ENCODE measurements at places on chromosomes 7 and 10.

GRCh38 chr7:103811290-103811689, 178.2 kb downstream of the RELN start:
- DNase-seq, result no peak

GRCh38 chr7:154874409-154875113, 128.4 kb downstream of the PAXIP1 start:
- no peak for DNase-seq

GRCh38 chr7:130473289-130473688, 18.6 kb upstream of the MEST start:
- DNase-seq, result no peak

DNA sequence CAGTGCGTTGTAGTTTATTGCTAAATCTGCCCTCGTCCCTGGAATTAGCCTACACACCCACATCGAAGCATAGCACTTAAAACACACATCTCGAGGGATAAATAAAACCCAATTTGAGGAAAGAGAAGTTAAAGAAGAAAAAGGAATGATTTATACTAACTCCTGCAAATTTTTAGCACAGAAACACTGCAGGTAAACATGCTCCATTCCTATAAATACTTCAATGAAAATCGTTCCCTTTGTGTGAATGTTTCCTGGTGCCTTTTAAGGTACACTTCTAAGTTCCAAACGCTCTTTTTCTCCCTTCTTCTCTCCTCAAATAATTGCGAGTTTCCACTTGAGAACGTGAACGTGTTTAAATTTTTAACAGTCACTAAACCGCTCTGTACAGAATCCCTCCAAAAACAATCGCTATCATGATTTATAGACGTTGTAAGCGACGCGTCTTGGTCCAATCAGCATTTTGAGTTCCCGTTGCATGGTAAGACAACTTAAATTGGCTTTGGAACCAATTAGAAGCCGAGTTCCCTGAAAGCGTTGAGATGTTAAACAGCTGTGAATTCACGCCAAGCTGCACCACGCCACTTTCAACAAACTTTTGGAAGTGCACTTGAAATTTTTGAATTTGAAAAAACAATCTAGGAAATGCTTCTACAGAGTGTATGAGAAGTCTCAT, 12.5 kb upstream of the EBLN1 start:
- peak; percentile 46 for DNase-seq

- DNase-seq, result peak; percentile 78
These were observed 61.4 kb upstream of the STEAP1B start for GRCh38 chr7:22561321-22561811.

DNA sequence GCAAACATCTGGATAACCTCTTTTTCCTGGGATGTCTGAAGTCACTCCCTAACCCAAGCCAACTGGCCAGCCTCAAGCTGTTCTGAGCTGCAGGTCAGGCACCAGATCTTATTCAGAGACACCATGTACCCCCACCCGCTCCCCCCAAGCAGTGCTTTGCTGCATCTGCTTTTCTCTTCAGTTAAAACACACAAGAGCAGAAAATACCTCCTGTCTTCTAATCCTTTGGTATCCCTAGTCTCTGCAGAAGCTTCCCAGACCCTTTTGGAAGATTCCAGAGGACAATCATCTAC, 3.0 kb downstream of the ZNF488 start:
- no peak for DNase-seq

GRCh38 chr7:98571986-98572385, 45.1 kb upstream of the NPTX2 start:
- DNase-seq, result no peak

GRCh38 chr7:148481971-148482626, 108.5 kb upstream of the C7orf33 start:
- no peak for DNase-seq

GRCh38 chr7:146960773-146961391, 844.3 kb downstream of the CNTNAP2 start:
- no peak for DNase-seq

DNA sequence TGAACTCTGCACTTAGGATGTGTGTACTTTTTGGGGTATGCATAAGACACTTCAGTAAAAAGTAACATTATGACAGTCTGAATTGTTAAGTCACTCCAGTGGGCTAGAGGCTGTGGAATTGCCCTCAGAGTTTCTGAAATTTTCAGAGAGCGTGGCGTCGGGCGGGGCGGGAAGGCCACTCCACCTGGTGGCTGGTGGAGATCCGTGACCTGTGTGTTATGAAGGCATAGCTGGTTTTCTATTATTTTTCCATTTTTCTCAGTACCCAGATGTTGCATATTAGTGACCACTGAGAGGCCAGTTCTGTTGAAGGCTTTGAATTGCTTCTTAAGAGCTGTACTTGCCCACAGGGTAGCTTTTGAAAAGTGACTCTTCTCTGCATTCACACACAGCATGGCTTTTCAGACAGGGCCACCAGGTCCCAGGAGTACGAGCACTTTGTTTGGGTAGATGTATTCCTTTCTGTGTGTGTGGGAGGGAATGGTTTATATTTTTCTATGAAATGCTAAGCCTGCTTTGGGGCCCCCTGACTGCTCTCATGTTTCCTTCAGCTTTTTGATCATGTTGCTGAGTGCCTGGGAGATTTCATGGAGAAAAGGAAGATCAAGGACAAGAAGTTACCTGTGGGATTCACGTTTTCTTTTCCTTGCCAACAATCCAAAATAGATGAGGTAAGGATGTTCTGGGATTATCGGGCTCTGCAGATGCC, 52.3 kb downstream of the TACR2 start:
- no peak for DNase-seq

- DNase-seq, result no peak
These were observed 52.6 kb downstream of the ARHGAP21 start for GRCh38 chr10:24670964-24671670.

DNA sequence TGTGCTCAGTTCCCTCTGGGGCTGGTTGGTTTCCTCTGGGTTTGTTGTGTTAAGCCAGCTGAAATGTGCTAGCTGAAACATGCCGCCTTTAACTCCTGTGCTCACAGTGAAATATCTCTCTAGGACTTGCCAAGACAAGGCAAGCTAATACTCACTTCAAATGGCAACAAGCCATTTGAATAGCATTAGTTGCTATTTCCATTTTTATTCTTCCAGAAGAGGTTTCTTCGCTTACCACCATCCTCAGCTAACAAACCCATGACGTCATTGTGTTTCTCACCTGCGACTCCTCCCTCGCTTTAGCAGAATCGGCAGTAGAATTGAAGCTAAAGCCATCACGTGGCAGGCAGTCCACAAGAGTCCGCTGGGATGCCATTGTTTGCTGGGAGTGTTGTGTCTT, 61.3 kb downstream of the ZNF22 start:
- DNase-seq, result no peak

GRCh38 chr10:44926751-44927351, 15.7 kb downstream of the TMEM72 start:
- DNase-seq, result no peak

GRCh38 chr7:21918216-21918615, 27.5 kb downstream of the CDCA7L start:
- no peak for DNase-seq

- DNase-seq, result peak; percentile 69
These were observed 72.6 kb downstream of the KCNMA1 start for GRCh38 chr10:77564731-77565589.

DNA sequence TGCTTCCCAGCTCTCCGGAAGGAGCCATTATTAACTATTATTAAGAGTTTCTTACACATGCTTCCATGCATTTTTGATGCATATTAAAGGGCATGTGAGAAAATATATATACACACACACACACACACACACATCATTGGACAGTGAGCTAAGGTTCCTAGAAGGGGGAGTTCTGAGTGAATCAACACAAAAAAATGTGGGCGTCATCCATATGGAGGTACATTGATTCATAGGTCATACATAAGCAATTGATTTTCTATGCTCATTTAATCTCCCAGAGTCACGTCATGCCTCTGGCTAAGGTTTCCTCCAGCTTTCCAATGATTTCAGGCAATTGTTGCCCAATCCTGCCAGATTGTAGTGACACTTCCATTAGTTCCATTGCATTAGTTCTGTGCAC, 269.4 kb downstream of the DNAJB9 start:
- DNase-seq, result no peak

GRCh38 chr7:91634485-91635177, 245.9 kb downstream of the MTERF1 start:
- DNase-seq, result no peak

DNA sequence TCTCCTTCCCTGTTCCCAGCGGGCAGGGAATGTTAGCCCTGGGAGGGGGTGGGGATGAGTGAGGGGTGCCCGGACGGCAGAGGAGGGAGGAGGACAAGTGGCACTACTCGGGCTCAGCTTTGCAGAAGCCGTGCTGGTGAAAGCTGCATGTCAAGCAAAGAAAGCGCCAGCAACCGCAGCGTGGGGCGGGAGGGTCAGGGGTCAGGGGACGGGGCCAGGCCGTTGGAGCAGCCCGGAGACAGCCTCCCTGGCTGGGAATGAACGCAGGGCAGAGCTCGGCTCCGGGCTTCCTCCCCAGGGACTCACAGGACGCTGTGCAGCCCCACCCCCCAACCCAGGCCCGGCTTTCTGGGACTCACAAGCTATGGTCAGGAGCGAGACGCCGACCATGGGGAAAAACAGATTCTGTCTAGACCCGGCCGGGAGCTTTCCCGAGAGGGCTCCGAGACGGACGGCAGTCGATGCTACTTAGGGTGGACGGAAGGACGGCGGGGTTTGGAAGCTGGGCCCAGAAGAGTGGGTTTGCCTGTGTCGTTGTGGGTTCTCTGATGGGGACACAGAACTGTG, 113.4 kb downstream of the VIPR2 start:
- no peak for DNase-seq

GRCh38 chr10:61987951-61988379, 86.5 kb downstream of the ARID5B start:
- DNase-seq, result no peak

GRCh38 chr10:67793313-67793712, 44.7 kb downstream of the DNAJC12 start:
- no peak for DNase-seq

DNA sequence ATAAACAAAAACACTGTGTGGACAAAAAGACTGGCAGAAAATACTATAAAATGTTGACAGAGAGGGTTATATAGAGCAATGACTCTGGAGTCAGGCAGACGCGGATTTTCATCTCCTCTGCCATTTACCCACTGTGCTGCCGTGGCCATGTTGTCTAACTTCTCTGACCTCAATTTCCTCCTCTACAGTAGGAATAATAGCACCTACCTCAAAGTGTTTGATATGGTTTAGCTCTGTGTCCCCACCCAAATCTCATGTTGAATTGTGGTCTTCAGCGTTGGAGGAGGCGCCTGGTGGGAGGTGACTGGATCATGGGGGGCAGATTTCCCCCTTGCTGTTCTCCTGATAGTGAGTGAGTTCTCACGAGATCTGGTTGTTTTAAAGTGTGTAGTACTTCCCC, 78.2 kb upstream of the CALN1 start:
- no peak for DNase-seq

DNA sequence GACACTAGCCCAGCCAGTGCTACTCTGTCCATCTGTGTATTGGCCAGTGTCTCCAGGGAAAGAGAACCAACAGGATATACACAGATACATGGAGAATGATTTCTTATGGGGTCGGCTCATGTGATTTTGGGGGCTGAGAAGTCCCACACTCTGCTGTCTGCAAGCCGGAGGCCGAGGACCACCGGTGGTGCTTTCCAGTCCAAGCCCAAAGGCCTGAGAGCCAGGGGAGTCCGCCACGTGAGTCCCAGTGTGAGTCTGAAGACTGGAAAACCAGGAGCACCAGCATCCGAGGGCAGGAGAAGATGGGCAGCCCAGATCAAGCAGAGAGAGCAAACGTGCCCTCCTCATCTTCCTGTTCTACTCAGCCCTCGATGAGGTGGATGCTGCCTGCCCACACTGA, 71.5 kb downstream of the C10orf143 start:
- DNase-seq, result no peak

- DNase-seq, result peak; percentile 89
These were observed 34.7 kb downstream of the DDIT4 start for GRCh38 chr10:72308320-72308987.

DNA sequence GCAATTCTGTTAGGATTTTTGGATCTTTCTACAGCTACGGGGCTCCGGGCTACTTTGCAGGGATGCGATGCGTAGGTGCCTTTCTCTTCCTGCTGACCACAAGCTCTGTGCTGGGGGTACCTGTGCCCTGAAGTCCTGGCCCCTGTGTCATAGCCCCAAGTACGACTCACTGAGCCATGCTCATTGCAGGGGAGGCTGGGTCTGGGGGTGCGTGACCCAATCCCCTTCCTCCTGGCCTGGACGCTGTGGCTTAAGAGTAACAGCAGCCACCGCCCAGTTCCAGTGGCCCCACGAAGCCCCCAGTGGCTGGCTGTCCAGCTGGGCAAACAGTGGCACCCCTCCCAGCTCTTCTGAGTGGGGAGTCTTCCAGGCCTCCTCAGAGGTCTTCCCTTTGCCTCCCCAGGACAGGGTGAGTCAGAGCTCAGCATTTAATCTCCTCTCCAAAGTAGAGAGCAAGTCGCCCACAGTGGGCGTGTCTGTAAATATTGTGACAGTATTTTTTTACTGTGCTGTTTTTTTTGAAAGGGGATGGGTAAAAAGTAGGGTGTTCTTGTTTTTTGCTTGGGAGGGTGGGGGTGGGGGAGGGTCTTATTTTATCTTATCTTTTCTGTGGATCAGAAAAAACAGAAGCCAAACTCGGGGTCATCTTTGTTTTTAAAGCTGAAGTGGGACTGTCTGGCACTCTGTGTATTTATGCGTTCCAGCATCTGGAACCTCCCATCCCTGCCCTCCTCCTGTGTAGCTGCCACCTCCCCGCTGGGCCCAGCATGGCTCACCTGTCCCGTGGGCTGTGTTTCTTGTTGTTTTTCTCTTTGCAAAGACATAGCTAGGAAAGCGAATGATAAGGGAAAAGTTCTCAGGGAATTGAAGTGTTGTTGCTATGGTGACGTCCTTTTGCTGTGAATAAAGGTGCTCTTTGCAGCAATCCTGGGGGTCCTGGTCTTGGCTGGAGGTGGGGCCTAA, 8.2 kb downstream of the LFNG start:
- DNase-seq, result peak; percentile 71

DNA sequence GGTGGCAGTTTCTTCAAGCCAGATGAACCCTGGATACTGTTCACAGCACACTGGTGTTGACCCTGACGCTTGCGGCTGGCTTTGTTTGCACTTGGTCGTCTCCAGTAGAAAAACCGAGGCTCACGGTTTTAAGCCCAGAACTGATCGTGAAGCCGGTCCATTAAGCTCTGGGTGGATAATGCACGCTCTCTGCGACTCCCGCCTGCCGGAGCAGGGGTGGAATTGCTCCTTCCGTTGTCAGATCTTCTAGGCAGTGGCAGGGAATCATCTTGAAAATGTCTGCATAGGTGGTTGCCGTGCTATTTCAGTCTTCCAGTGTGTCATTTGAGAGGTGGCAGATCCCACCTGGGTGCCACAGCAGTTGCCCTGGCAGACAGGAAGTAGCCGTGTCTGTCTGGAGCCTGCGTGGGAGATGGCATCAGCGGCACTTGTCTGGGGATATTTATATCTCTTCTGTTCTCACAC, 35.9 kb upstream of the AP5Z1 start:
- DNase-seq, result peak; percentile 80

GRCh38 chr10:28906011-28906411, 228.7 kb downstream of the BAMBI start:
- no peak for DNase-seq

- no peak for DNase-seq
These were observed 5.4 kb upstream of the PTF1A start for GRCh38 chr10:23186697-23187096.

DNA sequence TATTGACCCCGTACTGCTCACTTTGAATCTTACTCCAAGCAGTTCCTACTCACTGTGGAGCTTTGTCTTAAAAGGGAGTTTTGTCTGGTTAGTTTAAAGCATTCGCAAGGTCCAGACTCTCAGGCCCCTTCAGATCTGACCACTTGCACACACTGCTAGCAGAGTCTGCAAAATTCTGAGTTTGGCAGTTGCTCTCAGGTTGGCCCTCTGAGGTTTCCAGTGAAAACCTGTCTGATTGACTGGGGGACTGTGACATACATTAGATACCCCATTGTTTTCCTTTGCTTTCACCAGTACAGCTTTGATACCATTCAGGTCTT, 149.2 kb downstream of the XPNPEP1 start:
- no peak for DNase-seq
